Immature natural killer cell (primary cell): ENCODE measurements at places on chromosomes 7 and 10.

- H3K4me3 ChIP-seq = no peak overlapping the region
- peaks cover 3% of the 10 kb centered on the region for H3K27me3 ChIP-seq
- H3K36me3 ChIP-seq = no peaks in the 10 kb centered on the region
- H3K4me1 ChIP-seq = no peaks in the 10 kb centered on the region
Observed at GRCh38 chr7:70893971-70894715, 237.8 kb upstream of the GALNT17 start.

DNA sequence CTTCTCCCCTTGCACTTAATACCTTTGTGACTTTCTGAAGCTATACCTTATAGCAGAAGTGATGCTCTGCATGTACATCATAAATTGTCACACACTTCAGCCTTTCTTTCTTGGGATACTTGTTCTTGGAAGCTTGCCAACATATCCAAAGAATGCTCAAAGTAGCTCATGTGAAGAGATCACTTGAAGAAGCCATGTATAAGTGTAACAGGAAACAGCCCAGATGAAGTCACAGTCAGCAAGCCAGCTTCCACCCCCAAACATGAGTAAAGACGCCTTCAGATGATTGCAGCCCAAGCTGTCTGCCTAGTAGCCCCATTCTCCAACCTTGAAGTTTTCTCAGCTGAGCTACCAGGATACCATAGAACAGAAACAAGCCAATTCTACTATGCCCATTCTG lies 50.9 kb downstream of the DGKB start:
- DNase-seq = no peak
- H3K36me3 ChIP-seq = peaks cover 3% of the 10 kb centered on the region
- no peaks in the 10 kb centered on the region for H3K4me1 ChIP-seq
- no peak overlapping the region for H3K4me3 ChIP-seq
- H3K27ac ChIP-seq = no peak overlapping the region

DNA sequence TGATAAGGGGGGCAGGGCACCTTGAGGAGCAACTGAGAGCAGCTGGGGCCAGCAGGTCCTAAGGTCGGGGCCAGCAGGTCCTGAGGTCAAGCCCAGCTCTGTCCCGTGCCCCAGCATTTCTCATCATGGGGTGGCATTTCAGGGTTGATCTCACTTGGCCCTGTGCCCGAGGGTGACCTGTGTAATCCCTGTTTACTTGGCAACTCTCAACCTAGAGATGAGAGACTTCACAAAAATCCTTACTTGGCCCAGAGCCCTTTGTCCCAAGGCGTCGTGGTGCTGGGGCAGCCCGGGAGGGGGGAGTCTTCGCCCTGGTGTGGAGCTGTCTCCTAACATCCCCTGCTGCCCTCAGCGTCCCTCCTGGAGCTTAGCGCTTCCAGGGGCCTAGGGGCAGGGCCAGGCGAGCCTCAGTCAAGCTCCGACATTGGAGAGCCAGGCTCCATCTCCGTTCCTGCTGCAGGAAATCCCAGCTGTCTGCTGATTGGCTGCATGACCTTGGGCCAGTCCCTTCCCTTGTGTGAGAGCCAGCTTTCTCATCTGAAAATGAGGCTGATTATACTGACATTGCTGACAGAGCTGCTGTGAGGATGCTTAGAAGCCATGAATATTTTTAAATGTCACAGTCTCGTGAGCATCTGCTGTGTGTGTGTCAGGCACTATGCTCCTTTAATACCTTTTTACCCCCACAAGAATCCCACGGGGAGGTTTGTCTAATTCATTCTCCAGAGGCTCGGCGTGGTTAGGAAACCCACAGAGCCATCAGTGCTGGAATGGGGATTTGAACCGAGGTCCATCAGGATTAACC lies 94.3 kb downstream of the ZMIZ1 start:
- no peaks in the 10 kb centered on the region for H3K36me3 ChIP-seq
- H3K4me3 ChIP-seq = no peak overlapping the region
- no peaks in the 10 kb centered on the region for H3K27me3 ChIP-seq
- no peak for DNase-seq
- peaks cover 9% of the 10 kb centered on the region for H3K4me1 ChIP-seq

- H3K4me3 ChIP-seq = no peak overlapping the region
- H3K36me3 ChIP-seq = no peaks in the 10 kb centered on the region
- H3K4me1 ChIP-seq = no peaks in the 10 kb centered on the region
- H3K27ac ChIP-seq = no peak overlapping the region
- no peak for DNase-seq
- H3K27me3 ChIP-seq = no peaks in the 10 kb centered on the region
Observed at GRCh38 chr10:107548301-107548700, 383.8 kb upstream of the SORCS1 start.

DNA sequence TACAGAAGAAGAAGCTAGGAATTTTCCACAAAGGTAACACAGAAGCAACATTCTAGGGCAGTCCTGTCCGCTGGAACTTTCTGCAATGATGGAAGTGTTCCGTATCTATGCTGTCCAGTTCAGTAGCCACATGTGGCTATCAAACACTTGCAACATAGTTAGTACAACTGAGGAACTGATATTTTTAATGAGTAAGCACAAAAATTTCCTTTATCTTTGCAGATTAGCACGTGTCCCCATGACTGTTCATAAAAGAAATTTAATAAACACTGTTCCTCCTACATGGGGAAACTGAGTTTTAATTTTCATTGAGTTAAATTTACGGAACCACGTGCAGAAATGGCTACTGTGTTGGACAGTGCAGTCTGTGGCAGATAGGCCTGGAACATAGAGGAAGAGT lies 336.4 kb upstream of the KMT2E start:
- no peak overlapping the region for H3K27ac ChIP-seq
- DNase-seq = no peak
- no peaks in the 10 kb centered on the region for H3K4me1 ChIP-seq
- H3K4me3 ChIP-seq = no peak overlapping the region
